AML-193 (cell line): ENCODE measurements at places on chromosomes 13 and 19.

- no peak for DNase-seq
These were observed 33.1 kb downstream of the RGCC start for GRCh38 chr13:41490371-41491015.

DNA sequence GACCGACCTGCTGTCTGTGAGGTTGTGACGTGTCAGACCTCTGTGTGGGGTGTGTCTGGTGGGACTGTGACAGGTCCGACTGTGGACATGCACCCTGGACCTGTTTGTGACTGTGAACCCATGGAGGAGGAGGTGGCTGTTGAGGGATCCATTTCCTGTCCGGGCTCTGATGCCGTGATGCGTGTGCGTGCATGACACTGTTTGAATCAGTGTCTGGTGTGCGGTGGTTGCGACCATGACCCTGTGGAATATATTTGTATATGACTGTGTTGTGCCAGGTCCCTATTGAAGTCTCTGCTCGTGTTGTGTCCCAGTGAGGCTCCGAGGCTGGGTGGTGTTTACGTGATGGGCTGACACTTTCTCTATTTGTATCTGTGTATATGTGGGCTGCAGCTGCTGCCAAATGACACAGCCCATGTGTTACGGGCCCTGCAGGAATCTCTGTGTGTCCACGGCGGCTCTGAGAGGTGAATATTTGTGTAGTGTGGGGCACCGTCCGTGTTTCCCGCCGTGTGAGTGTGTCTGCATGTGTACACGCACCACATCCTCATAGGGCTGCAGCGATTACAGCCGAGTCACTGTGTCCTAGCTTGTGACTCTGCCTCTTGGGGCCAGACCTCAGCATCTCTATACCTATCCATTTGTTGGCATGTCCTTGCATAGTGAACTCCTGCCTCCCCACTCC lies 18.3 kb downstream of the CCDC97 start:
- DNase-seq = no peak

DNA sequence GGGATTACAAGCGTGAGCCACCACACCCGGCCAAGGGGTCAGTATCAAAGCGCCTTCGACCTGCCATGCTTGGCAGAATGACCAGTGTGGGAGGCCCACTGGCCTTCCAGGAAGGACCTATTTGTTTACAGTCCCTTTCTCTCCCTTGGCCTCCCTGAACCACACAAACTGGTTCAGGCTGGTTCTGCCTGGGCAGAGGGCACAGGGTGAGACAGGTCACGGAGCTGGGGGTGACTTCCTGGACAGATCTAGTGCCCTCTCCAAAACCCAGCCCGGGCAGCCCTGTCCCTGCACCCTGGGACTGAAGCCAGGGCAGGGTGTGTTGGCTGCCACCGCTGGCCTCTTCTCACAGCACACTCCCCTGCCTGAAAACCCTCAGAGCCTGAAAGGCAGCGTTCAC lies 11.3 kb downstream of the PLEKHF1 start:
- no peak for DNase-seq

DNA sequence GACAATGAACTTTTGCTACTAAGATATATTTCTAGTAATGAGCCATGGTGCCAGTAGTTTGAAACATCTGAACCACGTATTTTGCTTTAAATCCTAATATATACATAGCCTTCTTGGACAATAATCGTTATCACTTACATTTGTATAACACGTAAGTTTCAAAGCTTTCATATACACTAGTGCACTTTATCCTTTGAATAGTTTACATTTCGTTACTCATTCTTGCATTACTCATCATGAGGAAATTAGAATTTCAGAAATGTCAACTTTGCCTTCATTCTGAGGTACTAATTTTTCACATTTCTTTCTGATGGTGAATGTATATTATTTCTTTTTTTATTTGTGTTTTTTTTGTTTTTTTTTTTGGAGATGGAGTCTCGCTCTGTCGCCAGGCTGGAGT lies 5.8 kb downstream of the KBTBD7 start:
- DNase-seq = no peak

- no peak for DNase-seq
These were observed 764 bp downstream of the UPF1 start for GRCh38 chr19:18832306-18833140.

- peak; percentile 46 for DNase-seq
These were observed 9.4 kb downstream of the LTBP4 start for GRCh38 chr19:40610396-40611064.

GRCh38 chr13:113835461-113836270 lies 28.2 kb downstream of the GAS6 start:
- no peak for DNase-seq

- DNase-seq = no peak
These were observed 35.5 kb upstream of the CSNK1A1L start for GRCh38 chr13:37141011-37141410.

DNA sequence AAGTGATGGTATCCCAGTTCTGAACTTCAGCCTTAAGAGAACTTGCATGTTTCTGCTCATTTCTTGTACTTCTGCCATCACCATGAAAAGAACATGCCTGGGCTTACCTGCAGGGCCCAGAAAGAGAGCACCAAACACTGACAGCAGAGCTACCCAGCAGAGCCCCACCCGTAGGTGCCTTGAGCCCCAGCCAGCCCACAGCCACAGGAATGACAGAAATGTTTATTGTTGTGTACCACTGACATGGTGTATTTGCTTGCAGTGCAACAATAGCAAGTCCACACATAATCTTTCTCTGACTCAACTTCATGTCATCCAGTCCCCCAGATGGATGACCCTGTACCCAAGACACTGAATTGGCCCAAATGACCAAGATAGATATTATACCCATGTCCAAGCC lies 195.2 kb downstream of the TSHZ3 start:
- no peak for DNase-seq

GRCh38 chr13:43159026-43159461 lies 135.7 kb downstream of the DNAJC15 start:
- no peak for DNase-seq

GRCh38 chr19:33826521-33826920 lies 29.9 kb downstream of the KCTD15 start:
- DNase-seq = no peak

- no peak for DNase-seq
These were observed 66.0 kb downstream of the TEX26 start for GRCh38 chr13:30998136-30999088.

- no peak for DNase-seq
These were observed 2.4 kb downstream of the ZMYM5 start for GRCh38 chr13:19860884-19861655.

DNA sequence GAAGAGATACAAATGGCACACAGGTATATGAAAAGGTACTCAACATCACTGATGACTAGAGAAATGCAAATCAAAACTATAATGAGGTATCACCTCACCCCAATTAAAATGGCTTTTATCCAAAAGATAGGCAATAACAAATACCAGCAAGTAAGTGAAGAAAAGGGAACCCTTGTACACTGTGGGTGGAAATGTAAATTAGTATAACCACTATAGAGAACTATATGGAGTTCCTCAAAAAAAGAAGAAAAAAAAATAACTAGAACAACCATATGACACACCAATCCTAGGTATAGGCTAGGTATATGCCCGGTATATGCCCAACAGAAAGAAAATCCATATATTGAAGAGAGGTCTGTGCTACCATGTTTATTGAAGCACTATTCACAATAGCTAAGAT lies 150.9 kb downstream of the VWA8 start:
- no peak for DNase-seq

DNA sequence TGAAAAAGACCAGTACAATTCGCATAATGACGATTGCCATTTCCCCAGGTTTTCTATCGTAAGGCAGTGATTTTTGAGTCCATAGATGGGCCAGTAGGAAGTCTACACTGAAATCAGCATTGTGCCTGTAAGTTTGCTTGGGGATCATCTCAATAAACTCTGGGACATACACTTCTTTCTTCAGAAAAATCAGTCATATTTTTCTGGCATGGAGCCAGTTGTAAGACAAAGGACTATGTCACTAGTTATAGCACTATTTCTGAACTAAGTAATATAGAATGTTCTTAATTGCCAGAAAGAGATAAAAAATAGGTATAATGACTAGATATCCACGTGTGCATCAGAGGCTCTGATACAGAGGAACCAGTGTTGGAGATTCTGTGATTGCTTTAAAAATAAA lies 243.5 kb downstream of the LMO7 start:
- no peak for DNase-seq

- DNase-seq = no peak
These were observed 28.9 kb downstream of the KCTD15 start for GRCh38 chr19:33825556-33825955.

DNA sequence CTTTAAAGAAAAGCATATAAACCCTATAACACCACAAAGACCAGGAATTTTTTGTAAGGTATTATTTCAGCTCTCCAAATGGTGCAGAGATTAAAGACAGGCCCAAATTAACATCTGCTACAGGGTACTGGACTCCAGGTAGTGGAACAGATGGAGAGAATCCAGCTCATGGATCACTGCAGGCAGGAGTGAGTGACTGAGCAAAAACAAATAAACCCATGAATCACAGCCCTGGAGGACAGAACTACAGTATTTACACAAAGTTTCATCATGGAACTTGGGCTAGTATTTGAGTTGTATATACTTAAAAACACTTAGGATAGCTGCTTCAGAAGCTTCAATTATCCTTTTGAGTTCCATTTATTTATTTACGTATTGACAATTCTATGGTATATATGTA lies 132.8 kb upstream of the SPRY2 start:
- DNase-seq = no peak

- no peak for DNase-seq
These were observed 235.0 kb downstream of the PCCA start for GRCh38 chr13:100323937-100324336.

DNA sequence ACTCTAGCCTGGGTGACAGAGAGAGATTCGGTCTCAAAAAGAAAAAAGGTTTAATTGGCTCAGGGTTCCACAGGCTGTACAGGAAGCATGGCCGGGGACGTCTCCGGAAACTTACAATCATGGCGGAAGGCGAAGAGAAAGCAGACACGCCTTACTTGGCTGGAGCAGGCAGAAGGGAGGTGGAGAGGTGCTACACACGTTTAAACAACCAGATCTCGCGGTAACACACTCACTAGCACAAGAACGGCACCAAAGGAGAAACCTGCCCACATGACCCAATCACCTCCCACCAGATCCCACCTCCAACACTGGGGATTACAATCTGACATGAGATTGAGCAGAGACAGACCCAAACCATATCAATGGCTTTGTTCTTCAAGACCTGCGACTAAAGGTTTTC lies 12.8 kb downstream of the CASP14 start:
- DNase-seq = no peak

DNA sequence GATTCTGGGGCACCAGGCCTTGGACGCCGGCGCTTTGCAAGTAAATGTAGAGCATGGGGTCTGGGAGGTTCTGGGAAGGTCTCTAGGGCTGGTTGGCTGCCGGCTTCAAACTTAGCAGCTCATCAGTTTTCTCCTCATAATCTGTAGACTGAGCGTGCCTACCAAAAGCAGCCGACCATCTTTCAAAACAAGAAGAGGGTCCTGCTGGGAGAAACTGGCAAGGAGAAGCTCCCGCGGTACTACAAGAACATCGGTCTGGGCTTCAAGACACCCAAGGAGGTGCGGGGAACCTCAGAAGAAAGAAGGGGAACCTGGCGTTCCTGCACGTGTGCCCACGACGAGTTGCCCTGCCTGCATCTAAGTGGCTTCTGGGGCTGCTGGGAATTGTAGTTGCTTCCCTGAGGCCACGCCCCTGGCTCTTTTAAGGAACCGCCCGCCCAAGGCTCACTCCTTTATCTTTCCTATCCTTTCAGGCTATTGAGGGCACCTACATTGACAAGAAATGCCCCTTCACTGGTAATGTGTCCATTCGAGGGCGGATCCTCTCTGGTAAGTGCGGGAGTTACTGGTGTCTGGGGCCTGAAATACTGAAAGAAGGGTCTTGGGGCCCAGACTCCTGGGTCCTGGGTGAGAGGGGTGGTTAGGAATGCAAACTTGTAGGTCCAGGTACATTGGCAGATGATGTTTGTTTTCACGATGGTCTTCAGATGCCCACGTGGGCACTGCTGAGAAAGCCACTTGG lies 984 bp downstream of the RPS11 start:
- peak; percentile 87 for DNase-seq

- DNase-seq = no peak
These were observed 127.2 kb downstream of the SOX1 start for GRCh38 chr13:112194167-112194530.

DNA sequence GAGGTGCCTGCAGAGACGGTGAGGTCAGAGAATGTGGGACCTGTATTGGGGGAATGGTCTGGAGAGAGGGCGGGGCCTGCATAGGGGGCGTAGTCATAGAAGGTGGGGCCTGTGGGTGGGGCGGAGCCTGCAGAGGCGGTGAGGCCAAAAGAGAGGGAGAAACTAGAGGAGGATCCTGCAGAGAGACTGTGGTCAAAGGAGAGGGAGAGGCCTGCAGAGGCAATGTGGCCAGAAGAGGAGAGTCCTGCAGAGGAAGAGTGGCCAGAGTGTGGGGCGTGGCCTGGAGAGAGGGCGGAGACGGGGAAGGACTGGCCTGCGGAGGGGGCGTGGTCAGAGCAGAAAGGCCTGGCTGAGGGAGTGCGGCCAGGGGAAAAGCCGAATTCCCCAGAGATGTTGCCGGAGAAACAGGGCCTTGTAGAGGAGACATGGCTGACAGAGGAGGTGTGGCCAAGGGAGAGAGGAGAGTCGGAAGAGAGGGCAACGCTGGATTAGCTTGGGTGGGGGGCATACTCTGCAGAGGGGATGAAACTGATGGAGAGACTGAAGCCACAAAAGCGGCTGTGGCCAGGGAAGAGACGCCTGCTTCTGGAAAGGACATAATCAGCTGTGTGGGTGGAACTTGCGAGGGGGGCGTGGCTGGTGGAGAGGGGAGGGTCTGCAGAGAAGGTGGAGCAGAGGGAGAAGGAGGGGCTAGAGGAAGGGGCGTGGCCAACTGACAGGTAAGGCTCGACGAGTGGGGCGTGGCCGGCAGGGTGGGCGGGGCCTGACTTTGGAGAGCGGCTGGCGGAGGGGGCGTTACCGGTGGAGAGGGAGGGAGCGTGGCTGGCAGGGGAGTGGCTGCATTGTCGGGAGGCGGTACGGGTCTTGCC lies 2.5 kb downstream of the PRR36 start:
- peak; percentile 10 for DNase-seq

- no peak for DNase-seq
These were observed 1525.9 kb upstream of the SLC10A2 start for GRCh38 chr13:104592127-104592526.

DNA sequence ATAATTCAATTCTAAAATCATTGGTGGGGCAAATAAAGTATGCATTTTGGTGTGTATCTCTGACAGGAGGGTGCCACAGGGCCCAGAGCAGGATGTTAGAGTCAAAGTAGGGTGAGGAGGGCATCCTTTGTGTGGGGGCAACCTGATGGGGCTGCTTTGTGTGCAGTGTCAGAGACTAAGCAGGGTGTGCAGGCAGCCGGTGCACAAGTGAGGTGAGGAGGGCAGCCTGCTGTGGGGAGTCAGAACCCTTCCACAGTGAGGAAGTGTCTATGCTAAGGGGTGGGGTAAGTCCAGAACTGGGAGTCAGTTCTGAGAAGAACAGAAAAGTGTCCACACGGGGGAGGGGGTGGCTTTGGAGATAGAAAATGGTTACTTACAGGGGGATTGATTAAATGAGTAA lies 40.7 kb downstream of the RB1 start:
- no peak for DNase-seq

GRCh38 chr19:34487651-34488051 lies 6.1 kb downstream of the WTIP start:
- DNase-seq = no peak

- no peak for DNase-seq
These were observed 396.9 kb downstream of the DLEU7 start for GRCh38 chr13:50446611-50447010.

GRCh38 chr13:25973576-25973975 lies 78.2 kb downstream of the SHISA2 start:
- no peak for DNase-seq
